ENCODE measurements at places on chromosomes 3 and 15.

- no peak for DNase-seq
These were observed 16.9 kb upstream of the UTS2B start for GRCh38 chr3:191347228-191347627.

DNA sequence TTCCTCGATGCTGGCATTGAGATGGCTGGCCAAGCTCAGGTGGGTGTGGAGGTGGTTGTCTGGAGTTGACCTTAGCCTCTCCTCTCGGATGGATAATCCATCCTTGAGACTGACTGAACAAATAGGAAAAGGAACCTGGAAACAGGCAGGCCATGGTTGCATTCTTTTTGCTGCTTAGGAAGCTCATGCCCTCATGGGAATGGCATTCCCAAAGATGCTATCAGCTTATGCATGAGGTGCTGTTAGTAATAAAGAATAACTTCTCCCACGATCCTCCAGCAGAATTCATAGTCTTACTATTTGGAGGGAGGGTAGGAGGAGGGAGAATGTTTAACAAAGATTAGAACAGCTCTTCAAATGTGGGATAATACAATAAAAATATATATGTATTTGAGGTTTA, 303.0 kb upstream of the TPM1 start:
- DNase-seq: peak; percentile 64

DNA sequence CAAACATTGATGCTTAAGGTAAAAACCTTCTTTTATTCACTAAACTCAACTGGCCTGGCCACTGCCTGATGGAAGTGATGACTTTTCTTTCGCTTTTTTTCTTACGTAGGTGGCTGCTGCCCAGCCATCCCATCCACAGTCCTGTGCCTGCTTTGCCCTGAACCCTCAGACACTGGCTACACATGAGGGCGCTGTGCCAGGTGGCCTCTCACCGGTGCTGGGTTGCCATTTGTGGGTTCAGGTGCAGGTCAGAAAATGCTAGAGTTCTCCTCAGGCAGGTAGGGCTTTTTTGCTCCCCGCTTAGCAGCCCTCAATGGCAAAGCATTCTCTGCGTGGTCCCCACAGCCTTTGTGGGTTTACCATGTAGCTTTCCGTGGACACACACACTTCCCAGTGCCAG, 88.3 kb upstream of the PRR23E start:
- no peak for DNase-seq

DNA sequence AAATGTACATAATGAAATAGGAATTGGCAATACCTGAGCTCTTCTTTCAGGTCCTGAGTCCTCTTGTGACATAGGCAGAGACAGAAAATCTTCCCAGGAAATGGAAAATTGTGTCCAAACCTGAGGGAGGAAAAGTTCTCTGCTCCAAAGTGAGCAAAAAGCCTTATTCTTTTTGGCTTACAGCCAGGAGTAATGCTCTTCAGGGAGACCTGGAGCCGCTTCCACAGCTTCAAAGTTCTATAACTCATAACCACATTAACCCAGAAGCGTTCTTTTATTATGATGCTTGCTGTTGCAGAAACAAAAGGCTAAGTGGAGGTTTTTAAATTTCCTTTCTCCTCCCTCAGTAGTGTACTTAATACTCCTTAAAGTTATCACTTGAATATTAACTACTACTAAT, 633 bp downstream of the IGSF10 start:
- DNase-seq: no peak

DNA sequence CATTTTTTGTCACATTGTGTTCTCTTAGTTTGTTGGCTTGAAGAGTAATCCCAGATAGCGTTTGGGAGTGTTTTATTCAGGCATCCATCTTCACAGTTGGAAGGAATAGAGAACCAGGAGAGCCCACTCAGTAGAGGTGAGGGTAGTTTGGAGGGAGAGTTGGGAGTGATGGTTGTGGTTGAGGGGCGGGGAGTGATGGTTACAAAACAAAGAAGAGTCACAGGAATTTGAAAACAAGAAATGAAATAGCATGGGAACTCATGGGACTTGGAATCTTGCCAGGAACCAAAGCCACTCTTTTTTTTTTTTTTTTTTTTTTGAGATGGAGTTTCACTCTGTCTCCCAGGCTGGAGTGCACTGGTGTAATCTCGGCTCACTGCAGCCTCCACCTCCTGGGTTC, 36.3 kb downstream of the DUT start:
- no peak for DNase-seq

DNA sequence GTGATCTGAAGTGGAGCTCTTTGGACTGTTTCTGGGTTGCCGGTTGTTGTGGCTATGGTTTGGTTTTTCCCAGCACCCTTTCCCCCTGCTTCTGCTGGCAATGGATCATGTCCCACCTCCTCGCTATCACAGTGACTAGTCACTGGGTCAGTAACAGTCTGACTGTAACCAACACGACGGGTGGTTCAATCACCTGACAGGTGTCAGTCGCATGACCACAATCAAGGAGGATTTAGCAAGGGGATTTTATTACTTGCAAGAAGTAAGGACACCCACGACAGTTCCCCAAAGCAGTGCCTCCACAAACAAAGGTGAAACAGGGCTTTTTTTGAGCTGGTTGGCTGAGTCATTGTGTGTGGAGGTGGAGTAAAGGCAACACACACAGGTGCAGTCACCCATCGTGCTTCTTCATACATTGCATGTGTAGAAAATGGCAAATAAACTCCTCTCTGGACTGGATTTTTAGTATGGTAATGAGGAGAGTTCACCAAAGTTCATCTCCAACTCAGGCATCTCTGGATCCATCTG, 58.8 kb upstream of the FAM3D start:
- no peak for DNase-seq

GRCh38 chr3:106877627-106878026, 499.6 kb upstream of the CCDC54 start:
- DNase-seq: no peak

- no peak for DNase-seq
These were observed 576 bp upstream of the RPAP1 start for GRCh38 chr15:41544650-41545015.

All from Caki2 (cell line).